Fibroblast of mammary gland (primary cell): ENCODE measurements at places on chromosomes 1 and 21.

DNA sequence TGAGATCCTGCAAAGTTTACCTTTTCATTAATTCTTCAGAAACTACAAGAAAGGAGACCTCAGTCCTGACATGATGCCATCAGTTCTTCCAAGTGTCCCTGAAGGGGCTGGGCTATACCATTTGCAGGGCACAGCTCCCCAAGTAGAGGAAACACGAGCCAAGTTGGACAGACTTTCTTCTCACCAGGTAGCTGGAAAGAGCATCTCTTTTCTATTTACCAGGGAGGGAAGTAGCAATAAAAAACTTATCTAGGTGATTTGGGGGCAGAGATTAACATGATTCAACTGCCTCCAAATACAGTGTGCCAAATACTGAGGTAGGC lies 103.9 kb upstream of the KCND3 start:
- DNase-seq, result no peak

DNA sequence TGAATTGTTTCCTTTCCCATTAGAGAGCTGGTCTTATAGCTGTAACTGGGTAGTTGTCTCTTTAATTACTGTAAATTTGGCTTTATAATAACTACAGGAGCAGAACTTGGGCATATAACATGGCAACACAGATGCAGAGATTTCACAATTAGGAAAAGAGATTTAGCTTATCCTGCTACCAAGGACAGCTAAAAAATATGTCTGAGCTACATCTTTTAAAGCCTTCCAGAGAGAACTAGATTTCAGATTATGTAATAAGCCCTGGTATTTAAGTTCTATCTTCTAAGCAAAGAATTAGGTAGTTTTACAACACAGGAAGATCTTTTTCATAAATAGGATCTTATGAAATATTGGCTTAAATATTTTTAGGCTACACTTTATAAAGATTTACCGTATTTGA lies 313.8 kb downstream of the S1PR1 start:
- DNase-seq, result no peak

DNA sequence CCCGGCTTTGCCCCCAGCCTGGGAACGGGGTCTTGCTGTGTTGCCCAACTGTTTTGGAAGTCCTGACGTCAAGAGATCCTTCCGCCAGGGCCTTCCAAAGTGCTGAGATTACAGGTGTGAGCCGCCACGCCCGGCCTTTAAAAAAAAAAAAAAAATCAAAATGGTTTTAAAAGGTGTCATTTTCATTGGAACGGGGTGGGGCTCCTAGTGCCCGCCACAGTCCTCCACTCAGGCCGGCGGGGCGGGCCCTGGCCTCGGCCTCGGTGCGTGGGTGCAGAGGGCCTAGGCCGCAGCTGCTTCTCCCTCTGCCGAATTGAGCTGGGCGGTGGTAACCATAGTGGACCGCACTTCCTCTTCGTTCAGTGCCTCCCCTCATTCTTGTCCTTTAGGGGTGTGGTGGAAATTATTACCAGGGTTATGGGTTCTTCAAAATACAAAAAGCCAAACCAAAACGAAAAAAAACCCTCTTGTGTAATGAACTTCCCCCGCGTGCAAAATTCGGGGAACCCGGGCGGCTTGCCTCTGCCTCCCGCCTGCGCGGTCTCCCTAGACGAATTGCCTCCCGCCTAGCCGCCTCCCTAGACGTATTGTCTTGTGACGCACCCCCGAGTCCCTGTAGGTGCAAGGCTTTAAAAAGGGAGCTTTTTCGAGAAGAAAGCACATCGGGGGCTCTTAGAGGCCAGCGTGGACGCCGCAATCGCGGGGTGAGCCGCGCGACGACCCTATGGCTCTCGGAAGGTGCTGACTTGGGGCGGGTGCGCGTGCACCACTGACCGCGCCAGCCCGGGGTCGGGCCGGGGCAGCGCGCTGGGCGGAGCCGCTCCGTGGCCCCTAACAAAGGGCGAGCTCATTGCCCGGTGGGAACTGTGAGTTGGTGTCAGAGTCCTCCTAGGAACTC lies 10.5 kb upstream of the SPEN start:
- DNase-seq, result no peak

DNA sequence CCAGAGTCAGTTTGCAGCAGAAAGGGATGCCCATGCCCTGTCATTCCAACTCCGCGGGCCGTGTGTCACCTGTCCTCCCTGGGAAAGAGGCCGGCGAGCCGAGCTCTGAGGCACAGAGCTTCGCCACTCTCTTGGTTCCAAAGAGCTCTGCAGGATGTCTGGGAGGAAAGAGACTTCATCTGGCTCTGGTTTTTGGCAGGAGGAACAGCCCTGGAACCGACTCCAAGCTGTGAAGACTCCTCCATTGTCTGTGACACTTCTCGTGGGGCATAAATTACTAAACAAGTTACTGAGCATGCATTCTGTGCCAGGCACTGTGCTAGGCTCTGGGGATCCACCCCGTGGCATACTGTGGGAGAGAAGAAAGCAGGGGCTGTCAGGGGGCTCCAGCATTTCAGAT lies 3.9 kb upstream of the FAM151A start:
- no peak for DNase-seq

DNA sequence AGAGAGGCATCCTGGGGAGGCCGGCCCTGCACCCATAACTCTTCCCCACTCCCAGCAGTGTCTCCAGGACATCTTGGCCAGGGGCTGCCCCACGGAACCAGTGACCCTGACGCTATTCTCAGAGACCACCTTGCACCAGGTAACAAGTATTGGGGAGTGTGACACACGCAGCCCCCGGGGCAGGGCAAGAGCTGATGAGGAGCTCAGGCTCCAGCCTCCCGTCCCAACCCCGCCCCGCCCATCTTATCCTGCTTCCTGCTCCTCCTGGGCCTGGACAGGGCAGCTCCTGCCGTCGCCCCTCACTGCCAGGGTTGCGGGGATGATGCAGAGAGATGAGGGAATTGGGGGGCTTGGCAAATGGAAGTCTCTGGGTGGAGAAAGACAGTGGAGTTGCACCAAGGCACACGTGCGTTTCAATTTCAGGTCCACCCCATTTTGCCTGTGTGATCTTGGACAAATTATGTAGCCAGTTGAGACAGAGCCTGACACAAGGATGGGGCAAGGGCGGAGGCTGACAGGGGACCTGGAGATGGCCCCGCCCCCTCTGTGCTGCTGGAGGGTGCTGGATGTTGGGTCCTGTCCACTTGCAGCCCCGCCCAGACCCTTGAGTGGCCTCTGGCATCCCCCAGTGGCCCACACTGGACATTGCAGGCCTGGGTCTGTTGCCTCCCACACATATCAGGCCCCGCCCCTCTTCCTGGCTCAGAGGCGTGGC lies 10.7 kb downstream of the CLCNKA start:
- peak; percentile 80 for DNase-seq

- DNase-seq, result no peak
These were observed 309.4 kb downstream of the NFIA start for GRCh38 chr1:61391730-61392129.
